NCI-H1092 (cell line): ENCODE measurements at places on chromosomes 12 and 14.

GRCh38 chr14:81323093-81323492 lies 77.0 kb downstream of the STON2 start:
- no peak for DNase-seq

DNA sequence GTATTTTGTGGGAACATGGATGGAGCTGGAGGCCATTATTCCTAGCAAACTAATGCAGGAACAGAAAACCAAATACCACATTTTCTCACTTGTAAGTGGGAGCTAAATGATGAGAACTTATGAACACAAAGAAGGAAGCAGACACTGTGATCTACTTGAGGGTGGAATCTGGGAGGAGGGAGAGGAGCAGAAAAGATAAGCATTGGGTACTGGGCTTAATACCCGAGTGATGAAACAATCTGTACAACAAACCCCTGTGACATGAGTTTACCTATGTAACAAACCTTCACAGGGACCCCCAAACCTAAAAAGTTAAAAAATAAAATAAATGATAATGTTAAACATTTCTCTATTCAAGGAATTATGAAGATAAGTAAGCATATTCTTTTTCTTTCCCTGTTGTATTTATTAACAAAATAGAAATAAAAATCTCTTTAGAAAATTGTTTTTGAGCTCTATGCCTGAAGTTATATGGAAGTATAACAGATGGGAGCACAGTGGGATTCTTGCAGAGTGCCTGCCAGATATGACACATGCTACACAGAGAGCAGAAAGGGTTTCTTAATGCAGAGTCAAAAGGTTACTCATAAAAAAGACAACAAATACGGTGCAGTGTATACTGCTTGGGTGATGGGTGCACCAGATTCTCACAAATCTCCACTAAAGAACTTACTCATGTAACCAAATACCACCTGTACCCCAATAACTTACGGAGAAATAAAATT lies 52.0 kb upstream of the SYNE2 start:
- no peak for DNase-seq

DNA sequence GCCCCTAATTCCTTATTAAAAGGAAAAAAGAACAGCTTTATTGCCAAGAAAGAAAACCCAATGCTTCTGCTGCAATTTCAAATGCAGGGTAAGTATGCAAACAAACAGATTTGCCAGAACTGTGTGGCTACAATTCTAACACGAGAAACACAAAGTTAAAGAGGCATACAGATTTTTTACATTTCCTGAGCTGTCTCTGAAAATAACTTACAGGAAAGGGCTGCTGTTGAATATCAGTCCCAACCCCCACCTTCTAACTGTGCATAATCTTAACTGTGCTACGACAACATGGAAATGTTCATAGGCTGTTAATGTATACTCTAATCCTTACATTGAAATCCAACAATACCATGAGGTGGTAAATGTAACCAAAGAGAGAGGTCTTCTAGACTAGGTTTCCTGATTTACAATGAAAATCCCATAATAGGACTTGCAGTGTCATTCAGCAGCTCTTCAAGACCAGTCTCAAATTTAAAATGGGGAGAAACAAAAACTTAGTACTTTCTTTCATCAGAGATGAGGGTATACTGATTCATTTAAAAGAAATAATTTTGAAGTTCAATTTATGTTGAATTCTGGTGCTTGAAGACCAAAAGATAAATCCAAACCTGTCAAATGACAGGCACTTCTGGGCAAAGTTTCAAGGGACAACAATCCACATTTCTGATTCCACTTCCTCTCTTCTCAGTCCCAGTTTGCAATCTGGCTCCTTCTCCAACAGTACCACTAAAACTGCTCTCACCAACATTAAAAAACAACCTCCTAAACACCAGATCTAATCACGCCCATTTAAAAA lies 14.4 kb downstream of the FGD6 start:
- no peak for DNase-seq

GRCh38 chr12:20967756-20968155 lies 157.3 kb downstream of the SLCO1B3 start:
- no peak for DNase-seq

GRCh38 chr14:79740066-79740601 lies 471.2 kb downstream of the DIO2 start:
- DNase-seq = no peak

GRCh38 chr12:51840966-51841365 lies 7.6 kb downstream of the FIGNL2 start:
- no peak for DNase-seq

DNA sequence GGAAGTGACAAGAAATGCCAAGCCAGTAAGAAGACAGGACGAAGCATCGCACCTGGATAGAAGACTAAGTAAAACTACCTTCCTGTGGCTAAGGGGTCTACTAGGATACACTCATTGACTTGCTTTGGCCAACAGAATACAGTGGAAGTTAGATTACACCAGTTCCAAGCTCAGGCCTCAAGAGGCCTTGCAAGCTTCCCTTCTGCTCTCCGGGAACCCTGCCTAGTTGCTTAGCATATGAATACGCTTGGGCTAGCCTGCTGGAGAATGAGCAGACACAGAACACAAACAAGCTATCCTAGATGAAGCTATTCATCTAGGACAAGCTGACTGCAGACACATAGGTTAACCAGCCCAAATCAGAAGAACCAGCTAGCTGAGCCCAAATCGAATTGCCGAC lies 97.0 kb downstream of the DPF3 start:
- no peak for DNase-seq

GRCh38 chr12:26728205-26729050 lies 104.6 kb downstream of the ITPR2 start:
- DNase-seq = no peak

GRCh38 chr12:68367903-68368302 lies 35.7 kb upstream of the MDM1 start:
- DNase-seq = no peak

DNA sequence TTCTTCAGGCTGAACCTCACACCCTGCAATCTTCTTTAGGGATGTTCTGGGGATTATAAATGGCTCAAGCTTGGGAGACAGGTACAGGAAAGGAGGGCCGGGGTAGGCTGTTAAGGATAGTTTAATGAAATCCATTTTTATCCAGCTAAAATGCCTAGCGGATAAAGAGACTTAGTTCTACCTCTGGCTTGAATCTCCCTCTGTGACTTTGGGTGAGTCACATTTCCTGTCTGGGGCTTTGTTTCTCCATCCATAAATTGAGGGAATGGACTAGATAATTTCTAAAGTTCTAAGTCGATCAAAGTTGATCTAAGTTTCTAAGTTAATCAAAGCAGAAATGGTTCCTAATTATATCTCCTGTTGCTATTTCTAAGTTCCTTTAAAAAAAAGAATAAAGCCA lies 319.6 kb upstream of the E2F7 start:
- DNase-seq = no peak

- DNase-seq = no peak
These were observed 5.0 kb upstream of the LBHD2 start for GRCh38 chr14:103078860-103079587.

- no peak for DNase-seq
These were observed 67.4 kb upstream of the FBRSL1 start for GRCh38 chr12:132422381-132423043.

GRCh38 chr12:20557096-20557495 lies 138.0 kb upstream of the SLCO1C1 start:
- no peak for DNase-seq

- DNase-seq = no peak
These were observed 202.4 kb downstream of the NEDD1 start for GRCh38 chr12:97109441-97109840.

DNA sequence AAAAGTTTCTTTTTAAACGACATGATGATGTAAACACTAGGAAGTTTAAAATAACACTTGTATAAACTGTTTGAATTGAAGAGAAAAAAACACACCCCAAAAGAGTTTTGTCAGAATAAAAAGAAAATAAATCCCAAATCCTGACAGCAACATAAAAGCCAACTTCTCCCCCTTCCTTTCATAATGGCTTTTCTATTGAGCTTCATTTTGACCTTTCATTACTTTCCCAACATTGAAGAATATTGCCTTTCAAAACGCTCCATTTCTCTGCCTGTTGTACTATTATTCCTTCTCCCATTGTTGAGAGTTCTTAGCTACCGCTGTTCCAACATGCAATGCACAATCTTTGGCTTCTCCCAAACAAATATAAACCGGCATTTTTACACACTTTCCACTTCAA lies 448.5 kb downstream of the BCAT1 start:
- DNase-seq = no peak
